ENCODE measurements at places on chromosomes 2 and 18.

DNA sequence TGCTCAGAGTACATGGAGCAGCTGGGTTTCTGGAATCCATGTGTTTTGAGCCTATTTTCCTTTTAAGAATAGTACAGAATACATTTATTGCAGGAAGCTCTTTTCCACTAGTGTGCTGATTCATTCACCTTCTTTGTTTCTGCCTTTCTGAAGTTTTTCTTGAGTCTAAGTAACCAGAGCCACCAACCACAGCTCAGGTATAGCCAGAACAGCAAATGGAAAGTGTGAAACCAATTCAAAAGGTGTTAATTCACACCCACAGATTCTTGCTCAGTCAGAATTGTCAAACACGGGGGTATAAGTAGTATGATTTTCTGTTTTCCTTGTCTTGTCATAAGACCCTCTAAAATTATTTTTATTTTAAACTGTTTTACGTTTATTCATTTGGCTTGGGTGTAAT is 75.9 kb upstream of the DYNAP start:
- no peak for DNase-seq

GRCh38 chr2:241767464-241768250 is 9.0 kb upstream of the GAL3ST2 start:
- DNase-seq = no peak

DNA sequence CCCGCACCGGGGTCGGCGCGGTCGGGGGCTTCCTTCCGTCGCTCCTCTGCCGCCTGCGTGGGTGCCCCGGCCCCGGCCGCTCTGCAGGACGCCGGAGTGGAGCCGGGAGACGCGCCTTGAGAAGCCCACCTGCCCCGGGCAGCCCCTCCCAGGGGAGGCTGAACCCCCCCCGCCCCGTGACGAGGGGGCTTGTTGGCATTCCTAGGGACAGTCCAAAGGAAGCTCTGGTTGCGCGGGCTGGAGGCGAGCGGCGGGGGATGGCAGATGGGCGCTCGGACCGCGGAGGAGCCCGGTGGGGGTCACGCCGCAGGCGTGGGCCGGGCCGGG is 133.5 kb upstream of the MGAT5 start:
- DNase-seq = no peak

DNA sequence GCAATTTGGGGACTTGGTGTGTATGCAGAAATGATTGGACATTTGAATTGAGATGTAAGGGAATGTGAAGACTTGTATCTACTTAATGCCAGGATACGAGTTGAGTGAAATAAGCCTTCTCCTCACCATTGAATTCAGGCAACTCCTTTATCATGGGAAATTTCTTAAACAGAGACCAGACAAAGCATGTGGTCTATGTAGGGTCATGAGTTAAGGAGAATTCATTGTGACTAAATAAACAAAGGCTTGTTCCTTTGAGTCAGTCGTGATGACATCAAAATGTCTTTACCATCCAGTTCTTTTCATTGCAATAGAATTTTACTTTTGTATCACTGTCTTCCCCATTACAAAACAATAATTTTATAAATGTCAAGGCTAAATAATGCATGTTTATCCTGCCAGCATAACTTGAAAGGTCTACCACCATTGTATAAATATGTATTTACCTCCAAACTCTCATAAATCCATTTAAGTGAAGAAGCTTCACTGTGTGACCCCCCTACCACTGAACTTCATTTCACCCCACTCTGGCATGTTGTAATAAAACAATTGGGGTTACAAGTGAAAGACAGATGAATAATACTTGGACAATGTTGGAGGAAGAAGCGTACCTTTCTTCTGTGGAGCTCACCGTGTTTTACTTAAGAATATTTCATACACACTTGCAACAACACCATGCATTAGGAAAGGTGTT is 149.4 kb downstream of the EPHA4 start:
- DNase-seq = no peak

DNA sequence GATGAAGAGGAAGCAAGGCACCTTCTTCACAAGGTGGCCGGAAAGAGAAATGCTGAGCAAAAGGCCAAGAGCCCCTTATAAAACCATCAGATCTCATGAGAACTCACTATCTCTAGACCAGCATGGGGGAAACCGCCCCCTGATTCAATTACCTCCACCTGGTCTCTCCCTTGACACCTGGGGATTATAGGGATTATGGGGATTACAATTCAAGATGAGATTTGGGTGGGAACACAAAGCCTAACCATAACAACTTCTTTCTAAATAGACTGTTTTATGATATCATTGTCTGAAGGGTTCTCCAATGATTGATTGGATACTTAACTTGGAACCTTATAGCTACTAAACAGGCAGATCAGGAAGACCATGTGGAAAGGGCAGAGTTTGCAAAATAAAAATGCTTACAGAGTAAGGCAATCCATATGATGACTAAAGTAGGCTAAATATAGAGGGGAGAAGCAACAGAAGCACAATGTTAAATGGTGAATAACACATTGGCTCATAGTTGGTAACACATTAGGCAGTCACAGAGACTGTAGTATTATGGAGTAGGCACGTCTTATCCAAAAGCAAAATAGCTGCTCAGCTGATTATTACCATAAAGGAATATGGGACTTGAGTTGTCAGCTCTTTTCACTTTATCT is 179.0 kb downstream of the BARD1 start:
- DNase-seq = no peak

GRCh38 chr2:121211689-121212151 is 73.3 kb downstream of the TFCP2L1 start:
- DNase-seq = no peak

DNA sequence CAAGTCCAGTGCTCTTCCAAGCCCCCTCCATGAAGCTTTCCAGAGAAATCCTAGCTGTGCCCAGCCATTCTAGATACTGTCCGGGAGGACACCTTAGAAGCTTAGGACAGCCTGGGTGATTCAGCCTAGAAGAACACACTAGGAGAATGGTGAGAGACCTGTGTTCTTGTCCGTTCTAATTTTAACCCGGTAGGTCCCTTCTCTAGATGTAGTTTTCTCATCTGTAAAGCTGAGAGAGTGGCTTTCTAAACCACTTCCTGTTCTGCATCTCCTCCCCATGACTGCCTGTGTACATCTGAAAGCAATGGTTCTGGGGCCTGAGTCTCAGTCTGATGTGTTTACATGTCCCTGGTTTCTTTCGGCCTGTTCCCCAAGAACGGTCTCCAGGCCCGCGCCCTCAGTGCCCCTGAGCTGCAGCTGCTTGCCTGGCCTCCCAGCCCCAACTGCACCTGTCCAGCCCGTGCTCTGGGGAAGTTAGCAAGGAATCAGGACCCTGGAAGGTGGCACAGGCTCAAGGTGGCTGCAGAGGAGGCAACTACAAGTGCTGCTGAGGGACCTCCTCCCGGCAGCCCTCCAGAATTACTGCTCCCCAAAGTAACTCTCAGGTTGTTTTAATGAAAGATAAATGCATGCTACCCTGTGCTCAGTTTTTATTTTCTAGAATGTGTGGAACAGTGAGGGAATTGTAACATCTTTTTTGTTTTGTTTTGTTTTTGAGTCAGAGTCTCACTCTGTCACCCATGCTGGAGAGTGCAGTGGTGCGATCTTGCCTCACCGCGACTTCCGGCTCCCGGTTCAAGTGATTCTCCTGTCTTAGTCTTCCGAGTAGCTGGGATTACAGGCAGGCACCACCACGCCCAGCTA is 105.9 kb downstream of the LBH start:
- peak; percentile 85 for DNase-seq

All from GM13976 (cell line).